ENCODE measurements at places on chromosomes 6 and 20. TPM values are rescaled to one million over a fixed set of nuclear protein-coding genes. Genes with fewer than 3 reads are reported as not detected.

DNA sequence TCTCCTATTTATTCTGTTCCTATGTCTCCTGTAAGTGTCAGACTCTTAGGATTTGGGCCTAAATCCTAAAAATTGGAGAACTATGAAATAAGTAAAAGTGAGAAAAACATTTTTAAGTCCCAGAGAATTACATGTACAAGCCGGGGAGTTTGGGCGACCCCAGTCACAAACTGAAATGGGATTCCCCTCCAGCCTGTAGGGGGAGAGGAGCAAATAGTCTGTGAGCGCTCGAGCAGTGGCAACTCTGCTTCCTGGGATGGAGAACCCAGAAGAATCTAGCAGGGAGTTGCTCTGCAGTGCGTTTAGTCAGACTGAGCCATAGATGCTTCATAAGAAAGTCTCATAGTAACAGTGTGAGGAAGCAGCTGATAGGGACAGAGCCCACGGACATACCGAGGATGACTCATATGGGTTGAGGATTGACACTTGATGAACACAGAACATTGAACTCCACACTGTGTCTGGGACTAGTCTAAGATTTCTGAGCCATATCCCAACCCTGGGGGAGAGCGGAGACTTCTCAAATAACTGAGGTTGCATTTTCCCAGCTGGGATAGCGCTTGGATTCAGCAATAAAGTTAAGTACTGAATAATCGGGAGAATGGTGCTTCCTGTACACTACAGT lies 437.2 kb downstream of the BCKDHB start:
- no peak for DNase-seq
- no peak overlapping the region for H3K4me3 ChIP-seq
- no peaks in the 10 kb centered on the region for H3K36me3 ChIP-seq
- no peak overlapping the region for H3K27ac ChIP-seq

DNA sequence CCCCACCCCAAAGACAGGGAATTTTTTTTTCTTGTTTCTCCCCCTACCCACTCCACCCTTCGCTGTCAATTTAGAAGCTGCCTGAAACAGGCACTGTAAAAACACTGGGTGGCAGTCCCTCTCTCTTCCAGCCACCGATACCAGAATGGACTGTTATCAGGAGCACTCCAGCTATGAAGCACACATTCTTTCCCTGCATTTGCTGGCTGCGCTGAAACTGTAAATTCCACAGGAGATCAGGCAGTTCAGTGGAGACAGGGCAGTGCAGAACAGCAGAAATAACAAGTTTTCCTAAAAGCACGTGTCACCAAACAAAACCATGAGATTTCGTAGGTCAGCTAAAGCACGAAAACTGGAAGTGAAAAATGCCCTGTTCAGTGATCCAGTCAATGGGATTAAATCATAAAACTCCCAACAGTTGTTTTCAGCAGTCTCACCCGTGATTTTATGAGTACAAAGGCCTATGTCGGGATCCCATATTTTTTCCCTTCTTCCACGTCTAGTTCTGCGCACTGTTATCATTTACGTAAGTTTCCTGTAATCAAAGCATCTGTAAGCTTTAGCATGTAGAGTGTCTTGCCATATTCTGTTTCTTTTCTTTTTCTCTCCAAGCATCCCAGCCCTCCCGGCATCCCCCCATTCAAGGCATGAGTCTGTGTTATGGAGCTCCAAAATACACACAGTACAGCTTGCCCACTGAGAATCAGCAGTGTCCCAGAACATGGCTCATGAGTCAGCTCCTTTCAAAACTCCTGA lies 359.9 kb upstream of the EPHA7 start:
- DNase-seq = no peak
- H3K4me1 ChIP-seq = peaks cover 7% of the 10 kb centered on the region
- no peaks in the 10 kb centered on the region for H3K36me3 ChIP-seq
- no peak overlapping the region for H3K27ac ChIP-seq

DNA sequence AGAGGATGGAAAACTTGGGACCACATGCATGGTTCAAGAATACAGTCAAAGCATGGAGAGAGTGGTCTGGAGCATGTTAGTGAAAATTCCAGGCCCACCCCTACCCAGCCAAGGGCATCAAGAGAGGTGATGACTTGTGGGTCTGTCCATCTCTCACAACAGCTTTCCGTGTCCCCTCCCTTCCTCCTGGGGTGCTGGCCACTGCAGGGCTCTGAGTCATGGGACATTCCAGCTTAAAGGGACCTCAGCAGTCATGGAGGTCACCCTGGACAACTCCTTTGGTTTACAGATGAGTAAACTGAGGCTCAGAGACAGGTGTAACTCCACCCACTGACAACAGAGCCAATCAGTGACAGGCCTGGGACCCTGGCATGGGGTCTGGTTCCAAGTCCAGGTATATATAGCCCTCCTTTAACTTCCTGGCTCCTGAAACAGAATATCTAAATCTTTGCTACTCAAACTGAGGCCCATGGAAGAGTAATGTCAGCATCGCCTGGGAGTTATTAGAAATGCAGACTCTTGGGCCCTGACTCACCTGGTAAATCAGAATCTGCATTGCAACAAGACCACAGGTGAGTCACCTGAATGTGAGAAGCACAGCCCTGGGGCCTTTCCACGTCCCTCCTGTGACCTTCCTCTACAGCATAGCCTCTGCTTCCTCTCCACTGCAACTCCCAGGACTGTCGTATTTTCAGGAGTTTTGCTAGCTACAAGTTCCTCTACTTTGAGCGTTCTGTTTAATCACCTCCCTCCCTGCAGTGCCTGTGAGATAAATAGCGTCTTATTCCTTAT lies 170.2 kb downstream of the ZDHHC14 start:
- DNase-seq = no peak
- peaks cover 28% of the 10 kb centered on the region for H3K4me1 ChIP-seq
- peak overlapping the region; percentile 35 for H3K4me3 ChIP-seq
- H3K27me3 ChIP-seq = no peaks in the 10 kb centered on the region

GRCh38 chr6:28357036-28357435 lies 7.3 kb downstream of the ZKSCAN3 start:
- no peaks in the 10 kb centered on the region for H3K27me3 ChIP-seq
- DNase-seq = no peak
- no peak overlapping the region for H3K27ac ChIP-seq
- H3K4me3 ChIP-seq = no peak overlapping the region
- peaks cover 4% of the 10 kb centered on the region for H3K4me1 ChIP-seq
- H3K36me3 ChIP-seq = peaks cover 2% of the 10 kb centered on the region

DNA sequence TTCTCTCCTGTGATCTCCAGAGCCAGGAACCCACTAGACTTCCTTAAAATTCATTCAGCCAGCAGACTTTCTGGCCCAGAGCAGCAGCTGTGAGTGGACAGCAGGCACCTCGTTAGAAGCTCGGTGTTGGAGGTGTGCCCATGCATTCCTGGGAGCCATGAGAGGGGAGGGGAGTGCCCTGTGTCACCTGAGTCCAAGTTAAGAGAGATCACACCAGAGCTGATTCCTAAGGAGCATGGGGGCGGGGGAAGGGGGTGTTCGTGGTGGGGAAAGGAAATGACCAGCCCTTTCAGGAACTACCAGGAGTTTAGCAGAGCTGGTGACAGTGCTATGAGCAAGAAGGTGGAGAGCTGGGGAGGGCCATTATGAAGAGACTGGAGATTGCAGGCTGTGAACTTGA lies 46.9 kb downstream of the GFRA4 start:
- no peaks in the 10 kb centered on the region for H3K4me1 ChIP-seq
- no peak for DNase-seq
- H3K27ac ChIP-seq = no peak overlapping the region
- H3K27me3 ChIP-seq = no peaks in the 10 kb centered on the region

WFDC12 gene
- not detected for total RNA-seq

ATP6V1G2 gene
- total RNA-seq = 2.9 TPM

PPP1R3G gene
- total RNA-seq = not detected

C20orf141 gene
- not detected for total RNA-seq

- H3K27me3 ChIP-seq = no peaks in the 10 kb centered on the region
- no peak for DNase-seq
- H3K4me3 ChIP-seq = no peak overlapping the region
- H3K27ac ChIP-seq = no peak overlapping the region
These were observed 21.3 kb downstream of the PRKN start for GRCh38 chr6:162706232-162706631.
